ENCODE measurements at places on chromosomes 2 and 18. TPM values are rescaled to one million over a fixed set of nuclear protein-coding genes. Genes with fewer than 3 reads are reported as not detected.

Gene ANKRD62
- not detected for total RNA-seq

Gene SERPINB5
- total RNA-seq = not detected

Gene PLEKHA3
- 10.6 TPM for total RNA-seq

Gene FBXO15
- 0.21 TPM for total RNA-seq

Gene MC4R
- total RNA-seq = not detected

Gene SERPINB10
- not detected for total RNA-seq

Gene SCYGR4
- total RNA-seq = not detected

Gene GAL3ST2
- total RNA-seq = 1.5 TPM

Gene CHRNG
- not detected for total RNA-seq

Gene CGREF1
- total RNA-seq = 4.1 TPM

Gene XIRP2
- total RNA-seq = 0.17 TPM

Gene IL1R2
- total RNA-seq = not detected

Gene FER1L5
- total RNA-seq = 0.27 TPM

Gene CHAC2
- total RNA-seq = 20.9 TPM

Gene TXNDC2
- not detected for total RNA-seq

Gene CD207
- not detected for total RNA-seq

Gene GCG
- total RNA-seq = not detected

Gene TCF23
- total RNA-seq = not detected

Gene MEX3C
- total RNA-seq = 109 TPM

Gene FSIP2
- 3.8 TPM for total RNA-seq

Gene CLEC4F
- total RNA-seq = not detected

Gene NAT8
- total RNA-seq = not detected

Gene CTAGE1
- total RNA-seq = not detected

Gene LOXHD1
- total RNA-seq = 0.17 TPM

Gene FAM161A
- 16.2 TPM for total RNA-seq

All from GM23338 (cell line).